Spinal cord (tissue), 10 donors: ENCODE measurements at places on chromosomes 7 and 10.

DNA sequence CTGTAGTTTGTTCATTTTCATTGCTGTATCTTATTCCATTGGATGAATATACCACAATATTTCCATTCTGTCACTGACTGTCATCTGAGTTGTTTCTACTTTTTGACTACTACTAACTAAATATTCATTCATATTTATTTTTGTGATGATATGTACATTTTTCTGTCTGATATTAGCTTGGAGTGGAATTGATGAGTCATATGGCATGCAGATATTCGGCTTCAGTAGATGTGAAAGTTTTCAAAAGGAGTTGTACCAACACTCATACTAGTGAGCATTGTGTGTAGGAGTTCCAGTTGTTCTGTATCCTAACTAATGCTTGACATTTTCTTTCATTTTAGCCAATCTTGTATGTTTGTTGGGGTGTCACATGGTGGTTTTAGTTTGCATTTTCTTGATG is 7.7 kb downstream of the RUNDC3B start:
- no peak for DNase-seq

GRCh38 chr10:94042001-94042833 is 48.5 kb downstream of the PLCE1 start:
- peak; percentile 29 for DNase-seq

- DNase-seq = no peak
Measured at GRCh38 chr7:2242541-2243429, 759 bp downstream of the NUDT1 start.

DNA sequence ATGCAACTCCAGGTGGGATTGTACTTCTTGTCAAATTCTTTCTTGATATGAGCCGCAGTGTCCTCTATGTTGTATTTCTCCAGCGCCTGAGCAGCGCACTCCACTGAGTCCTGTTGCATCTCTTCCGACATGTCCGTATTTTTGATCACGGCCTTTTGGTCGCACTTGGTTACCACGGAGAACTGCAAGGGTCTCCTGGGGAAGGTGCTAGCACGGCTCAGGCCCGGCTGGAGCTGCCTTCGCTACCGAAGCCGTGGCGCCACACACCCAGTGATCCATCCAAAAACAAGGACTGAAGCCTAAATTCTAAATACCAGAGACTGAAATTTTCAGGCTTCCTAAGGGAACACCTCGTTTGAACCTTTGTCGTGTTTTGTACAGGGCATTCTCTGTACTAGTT is 194.4 kb upstream of the SEMA3D start:
- no peak for DNase-seq

- DNase-seq = no peak
Measured at GRCh38 chr10:81179805-81180452, 642.2 kb downstream of the SH2D4B start.

GRCh38 chr7:151744656-151745638 is 132.0 kb downstream of the PRKAG2 start:
- DNase-seq = no peak

DNA sequence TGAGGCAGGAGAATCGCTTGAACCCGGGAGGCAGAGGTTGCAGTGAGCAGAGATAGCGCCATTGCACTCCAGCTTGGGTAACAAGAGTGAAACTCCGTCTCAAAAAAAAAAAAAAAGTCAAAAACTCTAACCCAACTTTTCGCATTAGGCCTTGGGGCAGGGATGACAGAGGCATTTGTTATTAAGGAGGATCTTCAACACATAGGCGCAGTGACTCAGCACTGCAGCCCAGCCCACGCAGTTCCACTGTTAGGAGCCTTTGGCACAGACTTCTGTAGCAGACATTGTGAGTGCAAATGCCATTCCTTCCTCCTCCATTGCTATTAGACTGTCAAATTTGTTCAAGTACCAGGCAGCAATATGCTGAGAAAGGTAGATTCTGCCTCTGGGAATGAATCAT is 43.1 kb upstream of the KLHL7 start:
- DNase-seq = no peak

- DNase-seq = no peak
Measured at GRCh38 chr10:44388641-44389040, 3.7 kb upstream of the CXCL12 start.

- no peak for DNase-seq
Measured at GRCh38 chr7:109284943-109285342, 715.3 kb downstream of the DNAJB9 start.

- DNase-seq = no peak
Measured at GRCh38 chr7:32533276-32534029, 38.2 kb downstream of the AVL9 start.
